Right kidney (tissue), 9 donors: ENCODE measurements at places on chromosomes 13 and 19.

- no peak for DNase-seq
Measured at GRCh38 chr13:112066624-112067004, 335 bp upstream of the SOX1 start.

- no peak for DNase-seq
Measured at GRCh38 chr13:27276188-27276587, 5.6 kb downstream of the RASL11A start.

GRCh38 chr13:74755065-74755464, 620.9 kb upstream of the KLF12 start:
- no peak for DNase-seq

DNA sequence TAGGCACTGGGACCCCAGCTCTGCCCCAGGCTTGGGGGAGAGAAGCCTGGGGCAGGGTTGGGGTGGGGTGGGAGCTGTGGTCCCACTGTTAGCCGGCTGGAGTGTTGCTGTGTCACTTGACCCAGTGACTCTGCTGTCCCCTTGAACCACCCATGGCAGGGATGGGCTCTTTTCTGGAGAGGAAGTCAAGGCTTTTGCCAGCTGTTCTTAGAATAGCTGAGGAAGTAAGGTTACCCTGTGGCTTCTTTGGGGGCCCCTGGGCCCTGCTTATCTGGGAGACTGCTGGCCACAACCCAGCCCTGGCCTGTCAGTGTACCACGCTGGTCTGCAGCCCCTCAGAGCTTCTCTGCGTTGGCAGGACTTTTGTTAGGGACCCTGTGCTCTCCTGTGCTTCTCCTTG, 9.1 kb downstream of the PNPLA6 start:
- DNase-seq, result no peak

DNA sequence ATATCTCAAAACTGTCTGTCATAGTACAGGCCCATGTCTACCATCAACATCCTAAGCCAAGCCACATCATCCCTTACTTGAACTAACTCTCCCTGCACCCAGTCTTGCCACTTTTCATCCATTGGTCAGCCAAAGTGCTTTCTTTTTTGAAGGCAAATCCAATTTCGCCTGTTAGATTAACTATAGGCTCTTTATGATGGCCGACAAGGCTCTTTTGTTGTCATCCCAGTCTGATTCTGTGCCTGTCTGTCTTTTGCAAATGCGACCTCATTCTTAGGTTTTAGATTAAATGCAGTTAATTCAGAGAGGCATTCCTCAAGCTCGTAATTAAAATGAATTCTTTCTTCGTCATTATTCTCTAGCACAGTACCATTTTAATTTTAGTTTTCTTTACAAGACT, 148.3 kb downstream of the HS6ST3 start:
- no peak for DNase-seq

DNA sequence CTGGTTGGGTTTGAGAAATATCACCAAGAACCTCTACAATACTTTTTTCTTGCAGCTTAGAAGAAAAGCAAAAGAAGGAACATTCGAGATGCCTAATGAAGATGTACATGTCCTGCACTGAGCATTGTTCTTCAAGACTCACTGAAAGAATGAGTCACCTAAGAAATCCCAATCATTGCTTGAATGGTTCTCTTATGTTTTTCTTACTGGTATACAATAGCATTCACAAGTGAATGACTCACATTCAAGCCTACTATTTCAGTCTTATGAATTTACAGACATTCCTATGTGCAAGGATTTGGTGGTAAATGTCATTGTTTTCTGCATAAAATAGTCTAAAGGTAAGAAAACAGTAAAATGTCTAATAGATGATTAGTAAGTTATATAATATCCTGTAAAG, 594.6 kb downstream of the PCDH9 start:
- no peak for DNase-seq

GRCh38 chr13:29452773-29453616, 142.5 kb downstream of the SLC7A1 start:
- no peak for DNase-seq

DNA sequence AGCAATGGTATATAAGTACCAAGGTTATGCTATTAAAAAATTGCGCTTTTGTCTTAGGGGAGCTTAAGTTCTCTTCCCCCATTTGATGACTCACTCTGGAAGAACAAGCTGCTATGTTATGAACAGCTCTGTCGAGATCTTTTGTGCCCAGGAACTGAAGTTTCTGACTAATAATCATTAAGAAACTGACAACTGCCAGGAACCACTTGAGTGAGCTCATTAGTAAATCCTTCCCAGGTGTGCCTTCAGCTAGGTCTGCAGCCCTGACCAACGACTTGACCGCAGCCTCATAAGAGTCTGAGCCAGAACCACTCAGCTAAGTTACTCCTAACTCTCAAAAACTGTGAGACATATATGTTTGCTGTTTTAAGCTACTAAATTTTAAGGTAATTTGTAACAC, 147.8 kb downstream of the SLITRK6 start:
- DNase-seq, result no peak

- DNase-seq, result no peak
Measured at GRCh38 chr13:36323951-36324566, 22.1 kb downstream of the SPART start.

DNA sequence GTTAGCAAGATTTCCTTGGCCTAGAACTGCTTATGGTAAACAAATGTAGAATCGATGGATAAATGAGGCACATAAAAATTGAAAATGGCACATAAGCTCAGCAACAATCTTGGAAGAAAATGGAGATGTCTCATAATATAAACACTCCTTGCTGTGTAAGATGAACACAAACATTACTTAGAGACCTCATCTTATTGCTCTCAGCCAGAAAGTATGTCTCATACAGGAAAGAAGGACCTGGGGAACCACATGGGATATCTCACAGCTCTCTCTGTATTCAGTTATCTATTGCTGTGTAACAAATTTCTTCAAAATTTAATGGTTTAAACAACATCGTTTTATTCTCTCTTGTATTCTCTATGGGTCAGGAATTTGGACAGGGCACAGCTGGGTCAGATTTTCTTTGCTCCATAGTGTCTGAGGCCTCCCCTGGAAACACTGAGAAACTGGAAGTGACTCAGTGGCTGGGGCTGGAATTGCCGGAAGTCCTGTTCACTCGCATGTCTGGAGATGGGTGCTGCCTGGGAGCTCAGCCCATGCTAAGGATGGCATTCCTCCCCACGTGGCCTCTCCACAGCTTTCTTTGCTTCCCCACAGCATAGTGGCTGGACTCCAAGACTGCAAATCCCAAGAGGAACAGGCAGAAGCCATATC, 105.1 kb downstream of the NUFIP1 start:
- DNase-seq, result no peak

DNA sequence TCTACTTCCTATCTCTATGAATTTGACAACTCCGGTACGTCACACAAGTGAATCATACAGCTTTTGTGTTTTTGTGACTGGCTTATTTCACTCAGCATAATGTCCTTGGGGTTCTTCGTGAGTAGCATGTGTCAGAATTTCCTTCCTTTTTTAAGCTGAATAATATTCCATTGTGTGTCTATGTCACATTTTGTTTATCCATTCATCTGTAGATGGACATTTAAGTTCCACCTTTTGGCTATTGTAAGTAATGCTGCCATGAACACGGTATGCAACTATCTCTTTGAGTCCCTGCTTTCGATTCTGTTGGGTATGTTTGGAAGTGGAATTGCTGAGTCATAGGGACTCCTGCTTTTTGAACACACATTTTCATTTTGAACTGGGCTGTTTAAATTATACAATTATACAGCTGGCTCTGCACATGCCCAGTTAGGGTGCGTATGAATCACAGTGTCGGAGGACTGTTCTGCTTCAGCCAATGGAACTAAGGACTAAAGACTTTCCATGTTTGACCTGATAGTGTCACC, 43.0 kb upstream of the C13orf42 start:
- no peak for DNase-seq

GRCh38 chr19:3783660-3784584, 2.3 kb downstream of the MATK start:
- DNase-seq, result no peak

DNA sequence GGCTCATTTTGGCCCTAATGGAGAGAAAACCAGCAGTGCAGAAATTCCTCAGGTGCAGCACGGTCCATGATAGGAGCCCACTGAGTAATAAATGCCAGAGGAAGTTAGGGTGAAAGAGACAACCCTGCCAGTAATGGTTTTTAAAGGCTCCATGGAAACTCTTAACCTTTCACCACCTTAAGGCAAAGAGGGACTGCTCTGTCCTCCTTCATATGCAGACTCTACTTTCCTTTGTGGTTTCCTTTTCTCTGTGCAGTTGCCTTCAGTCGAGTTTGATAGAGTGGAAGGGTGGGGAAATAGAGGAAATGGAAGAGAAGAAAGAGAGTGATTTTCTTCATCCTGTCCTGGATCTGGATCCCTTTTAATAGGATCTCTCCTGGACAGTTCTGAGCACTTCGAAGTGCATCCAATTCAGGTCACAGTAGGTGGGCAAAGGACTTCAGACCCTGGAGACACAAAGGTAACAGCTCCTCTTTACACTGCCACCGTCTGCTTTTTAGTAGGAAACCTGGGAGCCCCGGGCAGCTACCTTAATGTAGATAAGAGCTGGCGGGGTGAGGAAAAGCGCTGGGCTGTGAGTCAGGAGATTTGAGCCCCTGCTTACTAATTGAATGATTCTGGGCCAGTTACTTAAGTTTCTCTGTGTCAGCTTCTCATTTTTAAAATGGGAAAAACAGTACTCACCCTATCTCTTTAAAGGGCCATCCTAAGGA, 294.8 kb downstream of the KCNRG start:
- DNase-seq, result no peak

DNA sequence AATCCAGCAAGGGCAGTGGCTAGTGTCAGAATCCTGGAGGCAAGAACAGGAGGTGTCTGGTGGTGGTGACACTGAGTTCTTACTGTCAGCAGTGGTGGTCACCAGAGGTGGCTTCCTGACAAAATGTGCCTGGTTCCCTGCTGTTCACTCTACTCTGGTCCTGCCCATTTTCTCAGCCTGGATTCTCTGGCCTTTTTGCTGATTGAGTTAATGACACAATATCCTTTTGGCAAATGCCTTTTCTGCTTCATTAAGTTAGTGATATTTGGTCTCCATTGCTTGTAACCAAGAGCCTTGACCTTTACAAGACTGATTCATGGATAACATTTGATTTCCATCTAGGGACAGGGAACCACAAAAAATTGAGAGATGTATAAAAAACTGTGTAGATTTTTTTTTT, 51.1 kb downstream of the RFC3 start:
- DNase-seq, result no peak

GRCh38 chr19:42291435-42291810, 10.5 kb upstream of the PRR19 start:
- DNase-seq, result no peak

DNA sequence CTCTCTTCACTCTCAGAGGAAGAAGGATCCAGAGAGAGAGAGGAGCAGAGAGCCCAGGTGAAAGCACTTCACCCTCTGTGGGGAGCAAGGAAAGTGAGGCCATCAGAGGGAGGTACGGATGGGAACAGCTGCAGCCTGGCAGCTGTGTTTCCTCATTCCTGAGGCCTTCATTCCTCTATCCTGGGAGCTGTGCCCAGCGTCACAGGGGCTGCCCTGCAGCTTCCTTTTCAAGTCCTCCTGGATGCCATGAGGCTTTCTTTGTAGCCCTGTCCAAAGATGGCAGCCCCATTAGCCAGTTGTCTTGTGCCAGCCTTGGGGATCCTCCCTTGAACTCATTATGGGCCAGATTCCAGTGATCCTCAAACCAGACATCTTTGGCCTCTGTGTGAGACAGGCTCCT, 76.8 kb upstream of the PCDH8 start:
- no peak for DNase-seq

- no peak for DNase-seq
Measured at GRCh38 chr13:110759710-110760109, 46.2 kb downstream of the ING1 start.

DNA sequence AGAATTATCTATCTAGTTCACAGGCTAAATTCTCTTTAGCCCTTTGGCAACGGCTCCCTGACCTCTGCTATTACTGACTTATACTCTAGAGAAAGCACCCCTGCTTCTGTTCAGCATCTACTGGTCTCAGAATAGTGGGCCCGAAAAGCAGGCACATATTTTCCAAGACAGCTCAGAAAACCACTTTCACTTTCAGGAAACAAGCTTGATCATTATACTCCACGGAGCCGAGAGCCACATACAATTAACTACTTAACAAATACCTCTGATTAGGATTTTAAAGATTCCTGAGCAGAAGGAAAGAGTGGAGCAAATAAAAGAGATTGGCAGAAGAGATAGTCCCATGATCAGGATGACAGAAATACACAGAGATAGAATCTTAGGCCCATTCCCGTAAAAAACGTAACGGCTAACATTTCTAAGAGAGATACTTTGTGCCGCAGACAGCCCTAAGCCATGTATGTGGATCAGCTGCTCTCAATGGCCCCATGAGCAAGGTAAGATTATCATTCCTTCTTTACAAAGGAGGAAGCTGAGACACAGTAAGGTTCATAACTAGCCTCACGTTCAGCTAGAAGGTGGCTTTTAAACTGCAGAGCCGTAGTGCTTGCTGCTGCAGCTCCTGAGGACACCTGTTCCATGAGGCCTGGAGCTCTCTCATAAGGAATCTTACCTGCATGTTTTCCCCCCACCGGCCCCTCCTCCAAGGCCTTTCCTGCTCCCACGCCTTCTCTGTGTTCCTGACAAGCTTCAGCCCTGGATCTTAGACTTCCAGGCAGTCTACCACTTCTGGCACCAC, 227.2 kb downstream of the FOXO1 start:
- no peak for DNase-seq

DNA sequence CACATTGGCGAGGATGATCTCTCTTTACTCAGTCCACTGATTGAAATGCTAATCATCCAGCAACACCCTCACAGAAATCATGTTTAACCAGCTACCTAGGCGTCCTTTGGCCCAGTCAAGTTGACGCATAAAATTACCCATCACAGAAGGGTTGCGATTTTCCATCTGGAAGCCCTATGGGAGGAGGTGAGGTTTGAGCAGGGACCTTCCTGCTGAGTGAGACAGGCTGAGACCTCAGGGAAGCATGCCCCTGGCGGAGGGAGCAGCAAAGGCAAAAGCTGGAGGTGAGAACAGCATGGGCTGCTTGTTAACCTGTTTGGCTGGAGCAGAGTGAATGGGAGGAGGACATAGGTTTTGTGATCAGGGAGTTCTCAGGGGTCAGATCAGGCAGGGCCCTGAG, 7.3 kb downstream of the TTC9B start:
- no peak for DNase-seq

GRCh38 chr13:106466691-106467426, 68.6 kb downstream of the EFNB2 start:
- DNase-seq, result no peak

DNA sequence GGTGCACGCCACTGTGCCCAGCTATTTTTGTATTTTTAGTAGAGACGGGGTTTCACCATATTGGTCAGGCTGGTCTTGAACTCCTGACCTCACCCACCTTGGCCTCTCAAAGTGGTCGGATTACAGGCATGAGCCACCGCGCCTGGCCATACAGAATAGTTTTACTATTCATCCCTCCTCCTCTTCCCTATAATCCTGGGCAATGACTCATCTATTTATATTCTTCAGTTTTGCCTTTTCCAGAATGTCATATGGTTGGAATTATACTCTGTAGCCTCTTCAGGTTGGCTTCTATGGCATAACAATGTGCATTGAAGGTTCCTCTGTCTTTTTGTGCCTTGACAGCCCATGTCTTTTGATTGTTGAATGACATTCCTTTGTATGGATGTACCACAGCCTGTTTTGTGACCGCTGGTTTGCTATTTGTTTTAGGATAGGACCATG, 22.2 kb upstream of the LRP3 start:
- no peak for DNase-seq
